ENCODE measurements at places on chromosomes 16 and 17.

DNA sequence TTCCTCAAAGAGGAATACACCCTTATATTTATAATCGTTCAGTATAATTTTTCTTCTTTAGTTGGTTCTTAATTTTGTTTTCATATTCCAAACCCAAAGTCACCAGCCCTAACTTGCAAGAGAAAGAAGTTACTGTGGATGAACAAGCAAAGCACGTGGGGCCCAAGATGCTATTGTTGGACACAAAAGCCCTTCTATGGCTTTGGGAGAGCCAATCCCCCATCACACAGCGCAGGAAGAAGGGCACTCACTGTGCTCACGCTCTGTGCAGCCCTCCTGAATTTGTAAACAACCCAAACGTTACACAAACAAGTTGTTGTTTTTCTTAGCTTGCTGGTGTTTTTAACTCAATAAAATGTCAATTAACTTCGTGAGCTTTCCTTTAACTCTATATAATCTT, 22.5 kb downstream of the SPPL2C start:
- DNase-seq: no peak

- no peak for DNase-seq
These were observed 168.9 kb upstream of the MAF start for GRCh38 chr16:79769270-79769927.

DNA sequence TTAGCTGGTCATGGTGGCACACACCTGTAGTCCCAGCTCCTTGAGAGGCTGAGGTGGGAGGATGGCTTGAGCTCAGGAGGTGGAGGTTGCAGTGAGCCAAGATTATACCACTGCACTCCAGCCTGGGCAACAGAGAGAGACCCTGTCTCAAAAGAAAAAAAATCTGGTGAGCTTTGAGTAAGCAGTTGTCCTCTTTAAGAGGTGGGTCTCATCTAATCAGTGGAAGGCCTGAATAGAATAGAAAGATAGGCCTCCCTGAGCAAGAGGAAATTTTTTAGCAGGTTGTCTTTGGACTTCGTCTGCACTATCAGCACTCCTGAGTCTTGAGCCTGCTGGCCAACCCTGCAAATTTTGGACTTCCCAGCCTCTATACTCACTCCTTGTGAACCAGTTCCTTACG, 266.0 kb upstream of the ZFHX3 start:
- no peak for DNase-seq

GRCh38 chr16:19113577-19114358, at the start of gene ITPRIPL2:
ITPRIPL2 (plus strand) TSS chr16:19113964; CDS start chr16:19114462, 498 bp downstream.
- peak; percentile 73 for DNase-seq

GRCh38 chr17:74618451-74618850, 5.1 kb downstream of the CD300E start:
- DNase-seq: no peak

DNA sequence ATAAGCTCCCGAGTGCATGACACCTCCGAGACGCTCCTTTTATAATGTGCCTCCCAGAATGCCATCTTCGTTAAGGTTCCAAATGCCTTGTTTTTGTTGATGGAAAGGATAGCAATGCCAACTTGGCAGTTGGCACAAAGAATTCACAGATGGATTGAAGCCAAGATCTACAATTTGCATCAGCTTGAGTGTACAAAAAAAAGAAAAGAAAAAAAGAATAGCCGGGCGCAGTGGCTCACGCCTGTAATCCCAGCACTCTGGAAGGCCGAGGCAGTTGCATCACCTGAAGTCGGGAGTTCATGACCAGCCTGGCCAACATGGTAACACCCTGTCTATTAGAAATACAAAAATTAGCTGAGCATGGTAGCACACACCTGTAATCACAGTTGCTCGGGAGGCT, 7.6 kb downstream of the TBC1D16 start:
- DNase-seq: no peak

- DNase-seq: no peak
These were observed 11.7 kb downstream of the SOCS3 start for GRCh38 chr17:78348055-78348770.

DNA sequence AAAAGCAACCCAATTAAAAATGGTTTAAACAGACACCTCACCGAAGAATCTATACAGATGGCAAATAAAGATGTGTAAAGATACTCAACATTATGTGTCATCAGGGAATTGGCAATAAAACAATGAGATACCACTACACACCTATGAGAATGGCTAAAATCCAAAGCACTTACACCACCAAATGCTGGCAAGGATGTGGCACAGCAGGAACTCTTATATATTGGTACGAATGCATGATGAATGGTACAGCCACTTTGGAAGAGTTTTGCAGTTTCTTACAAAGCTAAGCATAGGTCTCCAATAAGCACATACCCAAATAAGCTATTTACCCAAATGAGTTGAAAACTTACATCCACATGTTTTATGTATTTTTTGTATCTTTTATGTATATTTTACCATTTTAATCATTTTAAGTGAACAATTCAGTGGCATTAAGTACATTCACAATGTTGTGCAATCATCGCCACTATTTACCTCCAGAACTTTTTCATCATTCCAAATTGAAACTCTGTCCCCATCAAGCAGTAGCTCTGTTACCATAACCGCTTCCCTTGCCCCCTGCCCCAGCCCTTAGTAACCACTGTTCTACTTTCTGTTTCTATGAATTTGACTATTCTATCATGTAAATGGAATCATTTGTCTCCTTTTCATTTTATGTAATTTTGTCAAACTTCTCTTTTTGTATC, 6.7 kb upstream of the ALDH3A2 start:
- DNase-seq: no peak

GRCh38 chr16:81624403-81624759, 154.7 kb upstream of the PLCG2 start:
- no peak for DNase-seq

All from type B pancreatic cell (in vitro differentiated cells).